ENCODE measurements at places on chromosomes 4 and X.

GRCh38 chr4:102454268-102454667, 46.9 kb upstream of the NFKB1 start:
- no peak overlapping the region for H3K4me3 ChIP-seq
- peaks cover 24% of the 10 kb centered on the region for H3K4me1 ChIP-seq
- peaks cover 5% of the 10 kb centered on the region for H3K27me3 ChIP-seq
- H3K36me3 ChIP-seq: peaks cover 4% of the 10 kb centered on the region

GRCh38 chrX:51893931-51894696, 691 bp downstream of the MAGED1 start:
- DNase-seq: peak; percentile 17
- H3K27me3 ChIP-seq: no peaks in the 10 kb centered on the region
- H3K27ac ChIP-seq: peak overlapping the region; percentile 58
- peak overlapping the region; percentile 88 for H3K4me3 ChIP-seq
- H3K4me1 ChIP-seq: peaks cover 24% of the 10 kb centered on the region

- no peaks in the 10 kb centered on the region for H3K36me3 ChIP-seq
- DNase-seq: no peak
- H3K4me1 ChIP-seq: no peaks in the 10 kb centered on the region
These were observed 255.1 kb upstream of the VEGFC start for GRCh38 chr4:177047851-177048174.

DNA sequence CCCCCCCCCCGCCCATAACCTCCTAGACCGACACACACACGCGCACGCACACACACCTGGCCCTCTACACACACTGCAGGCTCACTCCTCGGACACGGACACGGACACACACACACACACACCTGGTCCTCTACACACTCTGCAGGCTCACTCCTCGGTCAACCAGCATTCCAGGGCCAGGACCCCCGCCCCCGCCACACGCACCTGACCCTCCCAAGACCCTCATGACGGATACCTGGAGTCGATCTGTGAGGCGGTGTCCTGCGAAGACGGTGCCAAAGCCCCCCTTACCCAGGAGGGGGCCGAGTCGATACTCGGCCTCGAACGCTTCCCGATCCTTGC, 552 bp downstream of the PIM2 start:
- H3K36me3 ChIP-seq: peaks cover 82% of the 10 kb centered on the region
- no peak for DNase-seq
- H3K4me1 ChIP-seq: peaks cover 52% of the 10 kb centered on the region
- peak overlapping the region; percentile 98 for H3K27ac ChIP-seq

DNA sequence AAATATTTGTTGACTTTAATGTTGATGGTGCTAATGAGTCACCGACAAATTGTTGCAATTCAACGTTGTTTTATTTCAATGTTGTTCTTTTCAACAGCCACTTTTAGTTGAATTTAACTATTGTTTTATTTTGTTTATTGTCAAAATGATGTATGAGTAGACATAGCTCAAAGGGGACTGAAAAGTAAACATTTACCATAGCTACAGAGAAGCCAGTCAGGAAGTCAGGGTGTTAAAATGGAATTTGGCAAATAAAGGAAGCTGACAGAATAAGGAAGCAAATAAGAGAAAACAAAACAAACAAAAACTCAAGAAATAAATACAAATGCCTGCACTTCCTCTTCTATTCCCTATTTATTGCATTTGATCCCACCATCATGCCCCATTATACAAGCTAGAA, 648.4 kb upstream of the HTR2C start:
- DNase-seq: no peak
- H3K4me3 ChIP-seq: no peak overlapping the region
- no peak overlapping the region for H3K27ac ChIP-seq
- H3K4me1 ChIP-seq: no peaks in the 10 kb centered on the region
- no peaks in the 10 kb centered on the region for H3K36me3 ChIP-seq

GRCh38 chr4:188780686-188781085, 641.4 kb downstream of the TRIML1 start:
- no peak overlapping the region for H3K27ac ChIP-seq
- H3K4me1 ChIP-seq: no peaks in the 10 kb centered on the region
- no peak for DNase-seq
- H3K27me3 ChIP-seq: no peaks in the 10 kb centered on the region

DNA sequence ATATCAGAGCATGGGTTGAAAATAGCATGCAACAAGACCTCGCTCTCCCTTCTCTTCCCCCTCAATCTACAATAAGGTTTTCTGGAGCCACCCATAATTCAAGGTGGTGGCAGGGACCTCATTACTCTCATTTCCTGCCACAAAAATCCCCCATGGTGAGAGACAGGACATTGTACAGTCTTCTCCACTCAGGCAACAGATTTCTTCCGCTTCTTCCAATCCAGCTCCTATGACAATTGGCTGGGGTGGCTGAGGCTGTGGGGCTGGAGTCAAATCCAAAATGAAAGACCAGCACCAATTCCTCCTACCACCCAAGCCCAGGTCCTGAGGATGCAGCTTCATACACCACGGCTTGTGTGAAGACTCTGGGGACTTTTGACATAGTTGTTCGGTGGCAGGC, 40.3 kb upstream of the NKRF start:
- H3K4me3 ChIP-seq: no peak overlapping the region
- peaks cover 38% of the 10 kb centered on the region for H3K36me3 ChIP-seq
- H3K27me3 ChIP-seq: no peaks in the 10 kb centered on the region
